GM23248 (cell line): ENCODE measurements at places on chromosomes 13 and 19. TPM values are rescaled to one million over a fixed set of nuclear protein-coding genes. Genes with fewer than 3 reads are reported as not detected.

DNA sequence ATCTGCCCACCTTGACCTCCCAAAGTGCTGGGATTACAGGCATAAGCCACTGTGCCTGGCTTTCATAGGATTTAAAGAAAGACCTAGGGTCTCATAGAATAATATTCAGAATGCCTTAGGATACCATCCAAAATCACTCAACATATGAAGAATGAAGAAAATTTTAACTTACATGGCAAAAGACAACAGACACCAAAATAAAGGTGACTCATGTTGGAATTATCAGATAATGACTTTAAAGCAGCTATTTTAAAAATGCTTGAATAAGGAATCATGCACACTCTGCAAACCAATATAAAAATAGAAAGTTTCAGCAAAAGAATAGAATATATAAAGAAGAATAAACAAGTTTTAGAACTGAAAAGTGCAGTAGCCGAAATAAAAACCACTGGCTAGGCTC lies 29.3 kb downstream of the ZNF566 start:
- peak; percentile 47 for DNase-seq

Gene SRRM5
- not detected in 2 replicates for total RNA-seq

DNA sequence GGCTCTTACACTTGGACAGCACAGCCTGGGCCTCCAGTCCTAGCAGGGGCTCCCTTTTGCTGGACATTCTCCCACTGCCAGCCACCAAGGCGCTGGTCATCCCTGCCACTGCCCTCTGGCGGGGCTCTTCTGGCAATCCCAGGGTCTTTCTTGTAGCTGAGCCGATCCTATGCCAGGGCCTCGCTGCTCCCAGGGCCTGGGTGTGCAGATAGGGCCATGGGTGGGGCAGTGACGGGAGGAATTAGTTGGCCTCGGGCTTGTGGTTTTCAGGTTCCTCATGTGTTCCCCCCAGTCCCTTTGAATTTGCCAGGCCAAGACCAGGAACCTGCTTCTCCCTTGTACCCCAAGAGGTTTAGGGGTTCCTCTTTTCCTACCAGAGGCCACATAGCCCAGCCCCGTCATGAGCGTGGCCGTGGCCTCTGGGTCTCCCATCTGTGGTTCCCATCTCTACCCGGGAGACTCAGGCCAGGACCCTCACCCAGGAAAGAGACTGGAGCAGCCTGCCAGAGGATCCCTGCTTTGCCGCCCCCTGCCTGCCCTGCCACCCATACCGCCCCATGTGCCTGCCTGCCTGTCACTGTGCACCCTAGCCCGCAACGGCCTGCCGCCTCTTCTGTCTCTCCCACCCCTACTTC lies 26.2 kb downstream of the TMED1 start:
- no peak for DNase-seq

- DNase-seq: no peak
Observed at GRCh38 chr13:112105244-112105681, 38.3 kb downstream of the SOX1 start.

GRCh38 chr19:13610039-13610691 lies 103.9 kb upstream of the CACNA1A start:
- DNase-seq: no peak

DNA sequence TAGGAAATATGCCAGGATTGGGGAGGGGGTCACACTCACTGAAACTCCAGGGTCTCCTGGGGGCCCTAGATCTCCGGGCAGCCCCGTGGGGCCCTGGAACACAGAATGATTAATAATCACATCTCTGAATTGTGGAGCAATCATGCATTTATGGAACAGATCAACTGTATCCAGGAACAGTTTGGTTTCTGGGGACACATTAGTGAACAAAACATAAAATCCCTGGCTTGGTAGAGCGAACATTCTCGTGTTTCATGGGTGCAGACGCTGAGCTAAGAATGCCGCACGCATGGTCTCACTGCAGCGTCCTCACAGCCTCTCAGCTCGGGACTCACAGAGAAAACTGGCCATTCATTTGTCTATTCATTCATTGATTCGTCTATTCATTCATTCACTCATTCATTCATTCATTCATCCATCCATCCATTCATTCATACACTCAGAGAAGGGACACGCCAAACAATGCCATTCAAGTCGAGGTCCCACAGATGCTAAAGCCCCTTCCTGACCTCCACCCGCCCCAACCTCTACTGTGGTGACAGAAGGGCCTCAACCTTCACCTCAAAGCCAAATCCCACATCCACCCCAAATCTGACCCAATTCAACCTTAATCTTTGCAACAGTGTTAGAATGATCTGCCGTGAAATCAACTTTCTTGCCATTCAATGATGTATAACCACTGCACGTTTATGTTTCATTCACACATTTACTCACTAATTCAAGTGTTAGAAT lies 35.0 kb upstream of the OLFM2 start:
- no peak for DNase-seq

Gene FARP1
- 43.3 and 56.6 TPM in 2 replicates for total RNA-seq

Gene OR4F17
- not detected in 2 replicates for total RNA-seq
